ENCODE measurements at places on chromosomes 16 and 17. TPM values are rescaled to one million over a fixed set of nuclear protein-coding genes. Genes with fewer than 3 reads are reported as not detected.
A peak's percentile ranks its signal among the peaks of the same experiment; 100 is the strongest.

CA5A gene
- total RNA-seq, result not detected

DNA sequence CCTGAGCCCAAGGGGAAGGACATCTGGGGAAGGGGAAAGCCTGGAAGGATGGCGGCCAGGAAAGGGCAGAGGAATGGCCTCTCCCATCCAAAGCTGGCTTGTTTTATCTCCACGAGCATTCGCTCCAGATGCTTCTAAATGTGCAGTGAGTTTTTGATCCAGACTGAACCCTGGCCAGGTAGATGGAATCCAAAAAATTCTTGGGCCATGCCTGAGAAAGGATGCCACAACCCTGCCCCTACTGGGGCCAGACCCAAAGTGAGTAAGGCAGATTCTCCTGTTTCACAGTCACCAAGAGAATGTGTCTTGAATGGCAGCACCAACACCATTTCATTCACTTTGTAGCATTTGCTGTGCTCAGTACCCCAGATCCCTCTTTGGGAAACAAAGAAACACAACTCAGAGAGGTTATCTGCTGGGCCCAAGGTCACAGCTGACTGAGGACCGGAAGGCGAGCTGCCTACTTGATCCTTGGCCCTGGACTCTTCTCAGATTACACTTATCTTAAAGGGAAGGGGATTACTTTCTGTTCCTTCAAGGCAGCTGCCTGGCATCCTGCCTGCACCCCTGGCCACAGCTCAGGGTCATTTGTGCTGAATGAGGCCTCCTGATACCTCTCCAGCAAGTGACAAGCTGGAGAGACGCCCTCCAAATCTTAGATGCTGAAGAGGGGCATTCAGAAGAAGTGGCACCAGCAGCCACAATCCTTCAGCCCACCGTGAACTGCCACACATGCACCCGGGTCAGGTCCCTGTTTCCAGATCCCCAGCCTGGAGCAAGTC, 3.6 kb downstream of the LRRC75A start:
- no peak for DNase-seq

GRCh38 chr17:7841396-7841914, 7.4 kb downstream of the KDM6B start:
- DNase-seq, result peak; percentile 88

DNA sequence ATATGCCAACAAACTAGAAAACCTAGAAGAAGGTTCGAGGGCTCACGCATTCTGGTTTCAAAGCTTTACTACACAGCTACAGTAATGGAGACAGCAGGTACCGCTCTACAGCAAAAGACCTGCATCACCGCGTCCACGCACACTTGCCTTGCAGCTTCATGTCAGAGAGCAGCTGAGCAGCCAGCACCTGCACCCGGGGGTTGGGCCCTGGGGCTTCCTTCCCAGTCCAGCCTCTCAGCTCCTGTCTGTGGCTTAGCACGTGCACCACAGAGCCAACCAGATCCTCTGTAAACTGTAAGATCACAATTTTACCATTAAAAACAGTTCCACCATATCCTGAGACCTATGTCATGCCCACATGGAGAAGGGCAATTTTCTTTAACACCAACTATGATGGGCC, 15.3 kb downstream of the MEAK7 start:
- no peak for DNase-seq

GRCh38 chr17:28973425-28973824, 22.1 kb upstream of the PHF12 start:
- DNase-seq, result no peak

GRCh38 chr17:15298176-15298575, 33.0 kb upstream of the PMP22 start:
- DNase-seq, result no peak

DNA sequence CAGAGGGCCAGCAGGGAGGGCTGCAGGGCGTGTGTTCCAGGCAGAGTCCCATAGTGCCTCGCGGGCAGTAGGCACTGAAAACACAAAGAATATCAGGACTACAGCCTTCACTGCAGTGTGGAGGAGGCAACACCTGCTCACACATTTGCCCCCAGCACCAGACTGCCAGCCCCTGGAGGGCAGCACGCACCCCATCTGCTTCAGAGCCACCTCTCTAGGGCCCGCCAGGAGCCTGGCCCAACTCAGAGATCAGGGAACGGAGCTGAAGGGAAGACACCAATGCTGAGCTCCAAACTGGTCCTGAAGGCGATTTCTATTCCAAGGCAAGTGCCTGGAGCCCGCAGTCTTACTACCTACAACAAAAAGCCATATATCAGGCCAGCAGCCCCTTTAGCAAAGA, 130.3 kb downstream of the ZNF423 start:
- no peak for DNase-seq

NPIPB2 gene
- 13.0 TPM for total RNA-seq

TIMP2 gene
- 45.5 TPM for total RNA-seq

Measured in left colon (tissue), 2 donors.